Jurkat, Clone E6-1 (cell line): ENCODE measurements at places on chromosomes 2 and 18.
A peak's percentile ranks its signal among the peaks of the same experiment; 100 is the strongest.

GRCh38 chr2:80499095-80499494, 194.5 kb upstream of the LRRTM1 start:
- DNase-seq = peak; percentile 25

DNA sequence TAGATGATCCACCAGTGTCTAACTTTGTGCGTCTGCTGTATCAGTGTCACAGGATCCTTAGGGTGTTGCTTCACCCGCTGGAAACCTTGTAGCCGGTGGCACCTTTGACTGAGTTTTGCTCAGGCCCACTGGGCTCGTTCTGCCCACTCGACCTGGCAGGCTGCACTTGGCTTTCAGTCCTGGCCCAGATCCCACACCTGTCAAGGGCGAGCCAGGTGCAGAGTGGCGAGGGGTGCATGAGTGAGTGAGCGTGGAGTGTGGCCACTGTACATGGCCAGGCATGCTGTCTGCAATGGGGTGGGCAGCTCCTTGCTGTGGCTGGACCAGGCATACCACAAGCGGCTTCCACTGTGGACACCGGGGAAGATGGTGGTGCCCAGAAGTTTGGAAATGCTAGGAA, 179.0 kb downstream of the FAM210A start:
- DNase-seq = no peak

DNA sequence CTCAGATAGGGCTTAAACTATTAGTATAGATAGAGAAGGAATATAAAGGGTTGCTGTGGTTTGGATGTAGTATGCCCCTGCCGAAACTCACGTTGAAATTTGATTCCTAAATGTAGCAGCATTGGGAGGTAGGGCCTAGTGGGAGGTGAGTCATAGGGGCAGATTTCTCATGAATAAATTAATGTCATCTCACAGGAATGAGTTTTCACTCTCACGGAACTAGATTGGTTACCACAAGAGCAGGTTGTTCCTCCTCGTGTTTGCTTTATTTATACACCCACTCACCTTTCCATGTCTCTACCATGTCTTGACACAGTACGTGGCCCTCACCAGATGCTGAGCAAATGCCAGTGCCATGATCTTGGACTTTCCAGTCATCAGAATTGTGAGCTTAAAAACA, 218.2 kb downstream of the RBM43 start:
- DNase-seq = no peak

DNA sequence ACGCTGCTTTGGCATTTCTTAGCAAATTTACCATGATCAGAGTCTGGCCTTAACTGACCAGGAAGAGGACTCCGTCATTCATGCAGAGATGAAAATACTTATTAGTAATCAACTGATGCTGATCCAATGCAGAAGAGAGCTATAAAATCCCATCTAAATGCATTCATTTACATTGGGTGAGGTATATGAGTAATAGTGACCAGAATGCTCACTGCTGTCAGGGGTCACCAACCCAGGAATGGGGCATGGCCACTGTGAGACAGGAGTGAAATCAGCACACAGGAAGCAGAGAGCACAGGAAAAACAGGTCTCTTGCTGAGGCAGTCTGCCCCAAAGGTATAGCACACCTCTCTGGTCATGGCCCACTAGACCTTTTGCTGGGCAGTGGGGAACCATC, 68.1 kb upstream of the TMEM247 start:
- DNase-seq = no peak

GRCh38 chr2:238854699-238855229, 6.9 kb downstream of the TWIST2 start:
- no peak for DNase-seq

GRCh38 chr2:145321344-145321743, 801.4 kb upstream of the ZEB2 start:
- no peak for DNase-seq

DNA sequence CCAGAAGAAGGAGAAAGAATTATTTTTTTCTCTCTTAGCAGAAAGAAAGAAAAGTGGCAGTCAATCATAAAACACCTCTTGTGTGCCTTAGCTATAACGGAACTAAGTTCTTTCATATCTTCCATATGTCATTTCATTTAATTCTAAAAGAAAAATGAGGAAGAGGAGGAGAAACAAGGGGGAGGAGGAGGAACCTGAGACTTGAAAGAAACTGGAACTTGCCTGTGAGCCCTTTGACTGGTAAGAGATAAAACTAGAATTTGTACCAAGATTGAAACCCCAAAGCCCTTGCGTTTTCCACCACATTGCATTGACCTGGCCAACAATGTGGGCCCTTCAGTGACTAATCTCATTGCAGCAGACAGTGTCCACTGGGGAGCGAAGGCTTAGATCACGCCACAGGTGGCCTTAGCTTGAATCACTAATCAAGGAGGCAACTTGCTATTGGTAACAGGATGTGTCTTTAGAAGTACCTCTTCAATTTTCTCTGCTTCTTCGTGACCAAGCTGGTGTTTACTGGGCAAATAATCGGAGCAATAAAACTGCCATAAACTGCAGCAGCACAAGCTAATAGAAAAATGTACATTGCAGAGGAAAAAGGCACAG, 307.9 kb downstream of the CLIP4 start:
- DNase-seq = no peak
